ENCODE measurements at places on chromosomes 13 and 19. TPM values are rescaled to one million over a fixed set of nuclear protein-coding genes. Genes with fewer than 3 reads are reported as not detected.
A peak's percentile ranks its signal among the peaks of the same experiment; 100 is the strongest.

DCLK1 gene
- polyA plus RNA-seq: 4.5 TPM

ALOX5AP gene
- polyA plus RNA-seq: 4.5 TPM

ZNF726 gene
- 9.4 TPM for polyA plus RNA-seq

EMP3 gene
- polyA plus RNA-seq: 67.3 TPM

CASP14 gene
- polyA plus RNA-seq: not detected

ZNF557 gene
- polyA plus RNA-seq: 10.2 TPM

NANOS3 gene
- polyA plus RNA-seq: 2.5 TPM

PRODH2 gene
- 49.5 TPM for polyA plus RNA-seq

SULT2B1 gene
- 0.43 TPM for polyA plus RNA-seq

DNA sequence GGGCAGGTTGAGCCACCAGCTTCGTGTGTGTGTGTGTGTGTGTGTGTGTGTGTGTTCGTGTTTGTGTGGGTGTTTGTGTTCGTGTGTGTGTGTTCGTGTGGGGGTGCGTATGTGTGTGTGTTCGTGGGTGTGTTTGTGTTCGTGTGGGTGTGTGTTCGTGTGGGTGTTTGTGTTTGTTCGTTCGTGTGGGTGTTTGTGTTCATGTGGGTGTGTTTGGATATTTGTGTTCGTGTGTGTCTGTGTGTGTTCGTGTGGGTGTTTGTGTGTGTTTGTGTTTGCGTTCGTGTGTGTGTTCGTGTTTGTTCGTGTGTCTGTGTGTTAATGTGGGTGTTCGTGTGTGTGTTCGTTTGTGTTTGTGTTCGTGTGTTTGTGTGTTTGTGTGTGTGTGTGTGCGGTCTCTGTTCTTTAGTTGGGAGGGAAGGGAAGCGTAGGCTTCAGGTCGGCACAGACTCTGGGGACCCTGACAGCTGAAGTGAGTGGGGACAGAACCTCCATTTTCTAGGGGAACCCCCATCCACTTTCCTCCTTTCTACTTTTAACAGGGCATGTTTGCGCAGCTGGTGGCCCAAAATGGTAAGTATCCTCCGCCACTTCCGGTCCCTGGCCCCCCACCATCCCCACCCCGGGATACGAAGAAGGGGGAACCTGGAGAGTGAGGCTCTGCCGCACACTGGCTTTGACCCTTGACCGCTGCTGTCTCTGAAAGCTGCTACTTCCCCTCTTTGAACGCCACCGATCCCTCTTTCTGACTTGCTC, 1.6 kb downstream of the TNFSF9 start:
- DNase-seq: no peak

DNA sequence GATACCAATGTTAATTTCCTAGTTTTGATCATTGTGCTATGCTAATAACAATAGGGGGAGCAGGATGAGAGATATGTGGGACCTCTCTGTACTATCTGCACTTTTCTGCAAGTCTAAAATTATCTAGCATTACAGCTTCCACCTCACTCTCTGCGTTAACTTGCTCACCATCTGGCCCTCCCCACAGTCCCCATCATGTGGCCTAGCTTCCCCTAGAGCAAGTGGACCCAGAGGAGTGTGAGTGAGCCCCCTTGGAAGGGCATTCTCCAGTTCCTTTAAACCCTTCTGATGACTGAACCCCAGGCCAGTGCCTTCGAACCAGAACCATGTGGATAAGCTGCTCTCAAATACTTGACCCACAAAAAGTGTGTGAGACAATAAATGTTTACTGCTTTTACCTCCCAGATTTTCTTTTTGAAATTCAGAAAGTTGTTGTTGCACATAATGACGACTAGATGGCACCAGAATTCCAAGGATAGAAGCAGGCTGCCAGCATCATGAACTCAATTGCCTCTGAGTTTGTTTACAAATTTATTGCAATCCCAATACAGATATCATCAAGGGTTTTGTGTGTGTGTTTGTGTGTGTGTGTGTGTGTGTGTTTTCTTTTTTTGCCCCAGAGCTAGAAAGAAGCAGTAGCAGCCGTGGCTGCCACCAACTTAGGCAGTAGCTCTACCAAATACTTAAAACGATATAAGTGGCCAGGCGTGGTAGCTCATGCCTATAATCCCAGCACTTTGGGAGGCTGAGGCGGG, 49.0 kb upstream of the ZNF780A start:
- peak; percentile 28 for DNase-seq

- DNase-seq: no peak
Measured at GRCh38 chr19:18697680-18698079, 14.2 kb downstream of the CRTC1 start.

DNA sequence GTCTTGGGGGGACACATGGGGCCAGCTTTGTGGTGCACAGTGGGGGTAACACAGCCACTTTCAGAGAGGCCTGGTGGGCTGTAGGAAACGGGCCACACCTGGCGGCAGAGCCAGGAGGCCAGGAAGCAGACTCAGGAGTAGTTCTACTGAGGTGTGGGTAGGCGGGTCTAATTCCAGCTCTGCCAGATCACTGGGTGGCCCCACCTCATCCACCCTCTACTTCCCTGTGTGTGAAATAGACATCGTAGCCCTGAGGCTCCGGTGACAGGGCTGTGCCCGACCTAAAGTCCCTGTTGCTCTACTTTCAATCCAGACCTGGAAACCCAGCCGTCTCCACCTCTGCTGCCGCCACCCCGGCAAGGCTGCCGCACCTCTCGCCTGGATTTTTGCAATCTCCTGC, 4.0 kb downstream of the NKPD1 start:
- no peak for DNase-seq

DNA sequence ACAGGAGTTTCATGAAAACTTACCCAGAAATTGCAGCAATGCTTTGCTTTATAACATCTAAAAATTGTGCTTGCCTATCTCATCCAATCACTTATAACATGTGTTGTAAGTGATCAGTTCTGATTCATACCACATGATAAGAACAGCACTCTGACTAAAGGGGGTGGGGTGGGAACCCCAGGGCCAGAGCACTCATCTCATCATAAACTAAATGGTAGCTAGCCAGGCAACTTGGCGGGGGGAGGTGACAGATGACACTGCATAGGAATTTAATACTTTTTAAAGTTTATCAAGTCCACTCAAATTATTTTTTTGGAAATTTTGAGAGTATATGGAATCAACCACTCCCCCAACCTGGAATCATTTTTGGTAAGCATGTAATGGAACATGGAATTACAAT, 42.1 kb downstream of the FOXO1 start:
- DNase-seq: no peak

DNA sequence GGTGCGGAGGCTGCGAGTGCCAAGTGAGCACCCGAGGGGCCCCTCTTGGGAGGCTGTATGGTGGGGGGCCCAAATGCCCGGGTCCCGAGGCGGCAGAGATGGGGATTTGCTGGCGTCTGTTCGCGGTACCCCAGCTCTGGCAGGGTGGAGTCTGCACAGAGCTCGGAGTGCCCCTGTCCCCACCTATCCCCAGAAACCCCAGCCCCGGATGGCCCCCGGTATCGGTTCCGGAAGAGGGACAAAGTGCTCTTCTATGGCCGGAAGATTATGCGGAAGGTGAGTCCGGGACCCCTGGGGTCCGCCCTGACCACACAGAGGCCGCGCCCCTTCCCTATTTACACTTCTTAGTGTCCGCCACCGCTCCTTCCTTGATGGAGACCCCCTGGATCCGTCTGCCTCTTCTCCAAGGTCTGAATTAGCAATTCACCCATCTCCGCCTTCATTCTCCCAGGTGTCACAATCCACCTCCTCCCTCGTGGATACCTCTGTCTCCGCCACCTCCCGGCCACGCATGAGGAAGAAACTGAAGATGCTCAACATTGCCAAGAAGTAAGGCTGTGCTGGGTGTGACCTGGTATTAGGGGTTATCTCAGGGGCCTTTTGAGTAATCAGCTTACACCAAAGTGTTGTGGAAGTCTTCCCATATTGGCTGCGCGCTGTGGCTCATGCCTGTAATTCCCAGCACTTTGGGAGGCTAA, 630 bp downstream of the PNPLA6 start:
- DNase-seq: no peak

- no peak for DNase-seq
Measured at GRCh38 chr19:3697671-3698385, 2.4 kb downstream of the PIP5K1C start.

- DNase-seq: no peak
Measured at GRCh38 chr13:68176475-68176874, 946.3 kb upstream of the PCDH9 start.

GRCh38 chr19:42281827-42282762, 13.0 kb downstream of the CIC start:
- no peak for DNase-seq

DNA sequence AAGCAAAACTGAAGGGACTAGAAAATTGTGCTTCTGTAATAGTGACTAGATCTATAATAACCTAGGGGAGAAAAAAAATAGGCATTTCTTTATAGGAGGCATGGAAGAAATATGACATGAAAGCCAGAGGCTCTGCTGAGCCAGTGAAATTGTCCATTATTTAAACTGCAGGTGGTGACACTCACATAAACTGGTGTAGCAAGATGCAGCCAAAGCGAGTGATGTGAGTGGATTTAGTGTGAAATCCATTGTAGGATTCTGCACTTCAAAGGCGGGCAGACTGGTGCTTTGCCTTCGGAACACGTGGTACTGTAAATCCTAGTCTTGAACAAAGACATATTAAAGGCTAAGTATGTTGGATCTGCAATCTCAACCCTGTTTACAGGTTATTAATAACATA, 361.9 kb downstream of the TBC1D4 start:
- no peak for DNase-seq

- no peak for DNase-seq
Measured at GRCh38 chr19:48400018-48400742, 6.7 kb downstream of the GRIN2D start.
